Esophagus squamous epithelium (tissue), 5 donors: ENCODE measurements at places on chromosomes 13 and 19.

GRCh38 chr13:77760893-77761292 is 63.4 kb downstream of the SLAIN1 start:
- DNase-seq: no peak

- DNase-seq: no peak
These were observed 20.4 kb upstream of the CPB2 start for GRCh38 chr13:46124967-46125933.

- no peak for DNase-seq
These were observed 257.8 kb downstream of the FOXO1 start for GRCh38 chr13:40408602-40409001.

DNA sequence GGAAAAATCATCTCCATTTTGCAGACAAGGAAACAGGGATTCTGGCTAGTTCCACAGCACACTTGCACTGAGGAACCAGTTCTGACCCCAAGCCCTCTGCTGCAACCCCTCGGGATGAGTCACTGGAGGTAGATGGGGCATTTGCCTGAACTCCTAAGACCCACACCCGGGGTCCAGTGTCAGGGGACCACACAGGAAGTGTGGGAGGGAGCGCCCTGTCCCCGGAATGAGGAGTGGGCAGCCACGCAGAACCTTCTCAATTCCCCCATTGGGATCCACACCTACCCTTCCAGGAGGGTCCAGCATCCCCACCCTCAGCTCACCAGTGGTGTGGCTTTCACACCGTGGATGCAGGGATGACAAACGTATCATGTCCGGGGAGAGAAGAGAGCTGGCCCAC is 62.7 kb downstream of the TSHZ3 start:
- DNase-seq: no peak

GRCh38 chr19:49690656-49691242 is at the start of gene CPT1C:
Gene CPT1C, plus strand, starts transcription at chr19:49691116. Its CDS starts 1,137 bp downstream, at chr19:49692253.
- no peak for DNase-seq

DNA sequence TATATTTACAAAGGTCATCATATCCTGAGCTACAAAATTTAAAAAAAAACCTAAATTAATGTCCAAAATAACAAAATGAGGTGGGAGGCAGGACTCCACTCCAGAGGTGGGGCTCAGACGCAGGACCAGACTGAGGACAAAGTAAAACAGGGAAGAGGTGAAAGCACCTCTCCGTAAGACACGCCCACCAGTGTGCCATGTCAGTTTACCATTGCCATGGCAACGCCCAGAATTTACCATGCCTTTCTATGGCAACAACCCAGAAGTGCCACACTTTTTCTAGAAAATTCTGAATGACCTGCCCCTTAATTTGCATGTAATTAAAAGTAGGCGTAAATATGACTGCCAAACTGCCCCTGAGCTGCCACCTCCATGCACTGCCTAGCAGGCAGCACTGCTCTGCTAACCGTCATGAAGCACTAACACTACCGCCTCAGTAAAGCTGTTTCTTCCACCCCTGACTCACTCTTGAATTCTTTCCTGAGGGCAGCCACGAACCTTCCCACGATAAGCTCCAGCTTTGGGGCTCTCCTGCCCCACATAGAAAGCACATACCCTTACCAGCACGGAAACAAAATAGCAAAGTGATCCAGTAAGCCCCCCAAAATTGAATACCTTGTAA is 22.3 kb upstream of the PDCD5 start:
- DNase-seq: no peak

- DNase-seq: no peak
These were observed 17.4 kb downstream of the ZNF586 start for GRCh38 chr19:57786906-57787305.
